ENCODE measurements at places on chromosomes 4 and X.

- DNase-seq = no peak
Observed at GRCh38 chr4:177444911-177445736, 2.9 kb upstream of the AGA start.

DNA sequence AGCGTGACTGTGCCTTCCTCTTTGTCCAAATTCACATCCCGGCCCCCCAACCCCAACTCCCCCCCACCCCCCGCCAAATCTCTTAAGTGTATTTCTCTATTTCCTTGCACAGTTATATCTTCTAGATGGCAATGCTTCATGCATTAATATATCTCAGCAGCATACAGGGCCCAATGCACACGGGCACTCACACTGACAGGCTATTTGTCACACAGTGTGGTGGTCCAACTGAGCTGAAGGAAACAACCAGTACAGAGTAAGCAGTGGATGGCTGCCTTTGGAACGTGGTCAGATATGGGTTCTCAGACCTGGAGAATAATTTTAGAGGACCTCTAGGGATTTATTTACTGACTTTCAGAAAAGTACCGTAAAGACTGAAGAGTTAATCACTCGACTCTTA lies 681 bp downstream of the EXOC1 start:
- DNase-seq = no peak

- no peak for DNase-seq
Observed at GRCh38 chrX:24498181-24498580, 33.1 kb downstream of the PDK3 start.

DNA sequence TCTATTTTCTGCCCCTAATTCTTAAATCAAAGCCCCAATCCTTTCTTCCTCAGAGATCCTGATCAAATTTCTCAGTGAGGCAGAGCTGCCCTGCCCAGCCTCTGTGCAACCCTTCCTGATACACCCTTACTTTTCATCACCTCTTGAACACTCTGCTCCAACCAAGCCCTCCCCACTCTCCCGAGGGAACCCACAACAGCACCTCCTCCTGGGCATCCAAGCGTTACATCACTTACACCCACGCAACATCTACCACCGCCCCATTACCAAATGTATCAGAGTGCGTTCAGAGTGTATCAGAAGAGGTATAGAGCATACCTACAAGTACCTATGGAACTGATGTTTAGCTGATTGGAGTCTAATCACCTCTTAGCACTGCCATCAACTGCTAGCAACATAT lies 186.5 kb downstream of the RAP1GDS1 start:
- no peak for DNase-seq
